Chondrocyte (in vitro differentiated cells): ENCODE measurements at places on chromosomes 6 and 20. TPM values are rescaled to one million over a fixed set of nuclear protein-coding genes. Genes with fewer than 3 reads are reported as not detected.

Gene UNC5CL
- 0.25 to 0.36 TPM in 2 of 3 replicates, not detected in the other for total RNA-seq

GRCh38 chr6:31663961-31664789 lies 622 bp downstream of the GPANK1 start:
- no peak for DNase-seq

- DNase-seq, result no peak
Observed at GRCh38 chr6:167550941-167551627, 226.2 kb downstream of the TTLL2 start.

- DNase-seq, result no peak
Observed at GRCh38 chr20:47141350-47141921, 215.1 kb downstream of the ZMYND8 start.

Gene FABP7
- not detected in 3 replicates for total RNA-seq

GRCh38 chr20:61974357-61974665 lies 91.4 kb downstream of the TAF4 start:
- DNase-seq, result peak; percentile 77

- DNase-seq, result no peak
Observed at GRCh38 chr6:97401533-97401932, 118.5 kb upstream of the MMS22L start.

Gene SLC35B3
- 29.5 to 32.8 TPM (median 30.4 TPM) in 3 replicates for total RNA-seq

- DNase-seq, result no peak
Observed at GRCh38 chr6:158816803-158817727, 2.1 kb downstream of the EZR start.

- DNase-seq, result no peak
Observed at GRCh38 chr6:157427969-157428368, 47.0 kb downstream of the ZDHHC14 start.

Gene TFAP2D
- not detected in 3 replicates for total RNA-seq

DNA sequence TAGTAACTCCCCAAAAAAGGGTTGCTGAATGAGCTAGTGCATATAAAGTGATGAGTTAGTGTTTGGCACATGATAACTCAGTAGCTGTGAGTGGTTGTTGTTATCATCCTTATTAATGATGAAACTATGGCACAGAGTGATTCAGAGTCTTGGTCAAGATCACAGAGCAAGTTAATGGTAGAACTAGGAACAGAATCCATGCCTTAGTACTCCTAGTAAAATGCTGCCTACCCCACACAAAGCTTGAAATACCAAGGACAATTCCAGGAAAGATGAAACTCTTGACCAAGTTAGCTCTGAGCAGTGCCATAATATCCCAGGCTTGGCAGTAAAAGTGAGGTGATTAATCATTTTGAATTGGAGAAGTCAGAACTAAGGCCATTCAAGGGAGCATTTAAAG lies 109.1 kb upstream of the ENPP5 start:
- no peak for DNase-seq

DNA sequence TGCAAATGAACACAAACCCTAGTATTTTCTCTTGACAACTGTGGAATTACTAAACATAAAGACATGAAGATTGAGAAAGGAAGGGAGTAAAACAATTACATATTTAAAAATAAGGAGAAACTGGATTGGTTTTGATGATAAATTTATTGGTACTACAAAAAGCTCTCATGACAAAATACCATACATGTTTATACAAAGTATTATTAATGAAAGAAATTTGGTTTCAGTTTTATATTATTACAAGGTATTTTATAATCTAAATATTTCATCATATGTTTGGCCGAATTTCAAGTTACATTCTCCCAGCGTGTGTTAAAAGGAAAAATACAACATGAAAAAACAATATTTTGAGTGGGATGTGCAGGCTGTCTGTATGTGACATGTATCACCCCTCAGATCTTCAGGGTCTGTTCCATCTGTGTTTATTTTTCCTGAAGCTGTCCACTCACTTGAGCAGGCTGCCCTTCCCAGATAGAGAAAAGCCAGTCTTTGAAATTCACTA lies 568.4 kb downstream of the NKAIN2 start:
- DNase-seq, result no peak

- DNase-seq, result no peak
Observed at GRCh38 chr6:168834801-168835200, 393.8 kb downstream of the SMOC2 start.

DNA sequence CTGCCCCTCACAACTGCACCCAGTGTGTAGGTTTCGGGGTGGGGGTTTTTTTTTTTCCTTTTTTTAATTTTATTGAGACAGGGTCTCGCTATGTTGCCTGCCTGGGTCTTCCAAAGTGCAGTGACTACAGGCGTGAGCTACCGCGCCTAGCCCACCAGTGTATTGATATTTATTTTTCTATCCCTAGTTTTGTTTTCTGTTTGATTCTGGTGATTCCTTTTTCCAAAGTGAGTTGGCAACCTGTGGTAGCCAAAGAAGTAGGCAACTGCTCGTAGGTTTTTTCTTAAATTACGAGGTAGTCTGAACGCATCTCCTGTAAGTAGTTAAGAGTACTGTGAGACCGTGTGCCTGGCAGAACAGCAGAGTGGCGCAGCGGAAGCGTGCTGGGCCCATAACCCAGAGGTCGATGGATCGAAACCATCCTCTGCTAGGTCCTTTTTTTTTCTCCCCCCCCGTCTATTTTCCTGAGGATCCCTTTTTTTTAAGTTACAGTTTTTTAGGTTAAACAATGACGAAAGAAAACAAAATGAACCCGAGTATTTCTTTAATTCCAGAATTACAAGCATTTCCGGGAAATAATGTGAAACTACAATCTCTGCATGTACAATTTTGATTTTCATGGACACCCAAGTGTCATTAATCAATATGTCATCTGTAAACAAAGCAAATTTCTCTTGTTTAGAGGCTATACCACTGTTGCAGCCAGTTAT lies 78.7 kb upstream of the BTN3A2 start:
- DNase-seq, result no peak

DNA sequence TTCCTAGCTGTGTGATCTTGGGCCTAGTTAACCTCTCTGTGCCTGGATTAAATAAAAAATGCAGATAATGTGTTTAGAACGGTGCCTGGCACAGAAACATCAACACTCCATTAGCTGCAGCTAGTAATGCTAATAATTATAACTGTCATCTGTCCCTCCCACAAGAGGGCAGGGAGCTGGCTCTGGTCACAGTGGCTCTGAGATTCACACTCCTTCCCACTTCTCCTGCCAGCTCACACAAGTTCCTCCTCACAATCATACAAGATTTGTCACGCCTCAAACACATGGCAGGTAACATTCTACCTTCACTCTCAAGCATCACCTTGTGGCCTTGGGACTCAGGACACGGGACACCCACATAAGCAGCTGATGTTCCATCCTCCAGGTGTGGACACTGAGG lies 2.4 kb downstream of the ADA start:
- no peak for DNase-seq

- no peak for DNase-seq
Observed at GRCh38 chr20:37841971-37842370, 61.0 kb upstream of the VSTM2L start.

Gene TXLNB
- 0.05 to 0.46 TPM (median 0.10 TPM) in 3 replicates for total RNA-seq

DNA sequence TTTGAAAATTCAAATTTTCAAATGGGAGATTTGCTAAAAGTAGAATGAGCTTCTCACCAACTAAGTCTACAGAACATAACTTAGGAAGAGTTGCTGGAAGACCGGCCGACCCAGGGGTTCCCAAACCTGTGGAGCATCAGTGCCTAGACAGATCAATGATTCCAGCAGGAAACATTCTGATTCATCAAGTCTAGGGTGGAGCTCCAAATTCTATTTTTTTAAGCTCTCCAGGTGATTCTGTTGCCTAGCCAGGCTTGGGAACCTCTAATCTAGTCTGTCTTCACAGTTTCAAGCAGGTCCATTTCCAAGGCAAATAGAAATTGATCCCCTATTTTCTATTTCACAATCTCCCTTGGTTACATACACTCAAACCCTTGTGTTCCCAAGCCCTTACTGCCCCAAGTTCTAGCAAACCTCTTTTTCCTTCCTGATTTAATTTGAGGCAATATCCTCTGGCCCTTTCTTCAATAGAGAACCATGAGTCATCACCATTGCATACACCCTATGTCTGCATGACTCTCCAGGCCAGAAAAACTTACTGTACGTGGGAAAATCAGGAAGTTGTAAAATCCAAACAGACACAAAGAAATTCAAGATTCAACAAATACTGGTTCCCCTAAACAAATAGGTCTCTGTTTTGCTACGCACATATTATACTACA lies 8.9 kb downstream of the ATXN1 start:
- DNase-seq, result no peak

- DNase-seq, result no peak
Observed at GRCh38 chr6:70131528-70131927, 171.4 kb downstream of the COL9A1 start.

DNA sequence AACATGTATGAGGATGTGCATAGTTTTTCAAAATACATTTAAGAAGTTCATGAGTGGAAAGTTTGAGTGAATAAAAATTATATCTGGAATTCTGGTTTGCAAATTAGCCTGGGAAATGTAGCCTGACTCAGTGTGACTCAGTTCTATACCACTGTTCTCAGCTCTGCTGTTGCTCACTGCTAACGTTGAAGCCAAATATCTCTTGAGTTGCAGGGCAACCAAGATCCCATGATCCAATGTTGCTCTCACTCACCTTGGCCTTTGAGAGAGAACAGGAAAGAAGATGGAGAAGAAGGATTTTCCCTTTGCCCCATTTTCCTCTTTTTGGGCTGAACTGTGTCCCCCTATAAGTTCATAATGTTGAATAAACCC lies 28.9 kb downstream of the PSMB9 start:
- no peak for DNase-seq

Gene LCA5
- 3.0 to 4.4 TPM (median 3.8 TPM) in 3 replicates for total RNA-seq

GRCh38 chr6:41021832-41022231 lies 17.2 kb downstream of the UNC5CL start:
- DNase-seq, result no peak

Gene GABRR1
- not detected in 3 replicates for total RNA-seq

DNA sequence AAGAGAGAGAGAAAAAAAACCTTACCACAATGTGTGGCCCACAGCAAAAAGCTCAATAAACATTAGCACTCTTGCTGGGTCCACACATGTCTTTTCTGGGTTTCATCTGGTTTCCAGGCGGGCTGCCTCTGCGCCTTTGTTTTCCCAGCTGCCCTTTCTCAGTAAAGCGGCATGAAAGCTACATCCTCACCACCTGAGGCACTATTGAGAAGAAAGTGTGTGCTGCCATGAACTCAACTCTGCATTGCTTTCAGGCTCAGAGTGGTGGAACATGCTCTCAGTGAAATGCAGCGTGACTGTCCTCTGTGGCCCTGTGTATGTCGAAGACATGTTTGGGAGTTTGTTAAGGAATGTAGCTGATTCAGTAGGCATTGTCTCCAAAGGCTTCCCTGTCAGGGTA lies 102.3 kb downstream of the LYRM2 start:
- DNase-seq, result no peak

DNA sequence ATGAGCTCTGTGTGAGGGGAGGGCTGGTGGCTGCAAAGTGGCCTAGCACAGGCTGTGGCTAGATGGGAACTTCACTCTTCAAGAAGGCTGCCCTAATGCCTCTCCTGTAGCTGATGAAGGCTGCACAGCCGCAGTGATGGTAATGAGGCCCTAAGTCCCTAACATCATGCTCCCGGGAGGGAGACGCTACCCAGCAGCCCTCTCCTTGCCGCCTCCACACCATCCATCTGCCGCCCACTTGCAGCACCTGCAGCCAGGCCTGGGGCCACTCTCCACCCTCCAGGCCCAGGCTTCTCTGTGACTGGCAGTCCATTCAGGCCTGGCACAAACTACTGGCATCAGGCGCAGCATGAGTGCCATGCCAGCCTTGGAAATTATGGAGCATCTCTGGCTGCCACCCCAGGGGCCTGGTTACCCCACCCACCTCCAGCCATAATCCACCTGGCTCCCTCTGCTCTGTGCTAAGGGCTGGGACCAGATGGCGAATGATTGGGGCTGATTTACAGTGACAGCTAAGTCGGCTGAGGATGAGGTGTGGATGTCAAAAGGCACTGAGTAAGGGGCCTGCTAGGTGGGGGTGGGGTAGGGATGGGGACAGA lies 284.2 kb downstream of the LRFN2 start:
- DNase-seq, result no peak

- DNase-seq, result no peak
Observed at GRCh38 chr20:32216179-32217142, 8.8 kb downstream of the POFUT1 start.

Gene SIRPB1
- 0.58 to 2.7 TPM (median 1.6 TPM) in 3 replicates for total RNA-seq

DNA sequence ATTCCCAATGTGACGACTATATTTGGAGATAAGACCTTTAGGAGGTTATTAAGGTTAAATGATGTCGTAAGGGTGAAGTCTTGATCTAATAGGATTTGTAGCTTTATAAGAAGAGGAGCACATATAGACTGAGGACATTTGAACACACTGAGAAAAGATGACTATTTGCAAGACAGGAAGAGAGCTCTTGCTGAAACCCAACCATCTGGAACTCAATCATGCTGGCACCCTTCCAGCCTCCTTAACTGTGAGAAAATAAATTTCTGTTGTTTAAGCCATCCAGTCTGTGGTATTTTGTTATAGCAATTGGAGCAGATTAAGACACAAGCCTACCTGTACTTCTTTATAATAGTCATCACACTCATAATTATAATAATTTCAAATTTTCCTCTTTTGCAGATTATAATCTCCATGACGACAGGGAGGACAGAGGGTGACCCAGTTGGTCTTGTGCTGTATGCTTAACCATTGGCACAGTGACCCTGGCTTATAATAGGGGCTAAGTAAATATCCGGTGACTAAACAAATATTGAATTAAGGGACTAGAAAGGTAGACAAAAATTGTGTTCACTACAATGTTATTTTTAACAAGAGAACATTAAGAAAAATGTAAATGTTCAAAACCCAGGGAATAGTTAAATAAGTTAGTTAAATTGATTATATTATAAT lies 206.4 kb upstream of the HDDC2 start:
- DNase-seq, result no peak

- no peak for DNase-seq
Observed at GRCh38 chr20:33309631-33310030, 26.6 kb downstream of the BPIFB1 start.

DNA sequence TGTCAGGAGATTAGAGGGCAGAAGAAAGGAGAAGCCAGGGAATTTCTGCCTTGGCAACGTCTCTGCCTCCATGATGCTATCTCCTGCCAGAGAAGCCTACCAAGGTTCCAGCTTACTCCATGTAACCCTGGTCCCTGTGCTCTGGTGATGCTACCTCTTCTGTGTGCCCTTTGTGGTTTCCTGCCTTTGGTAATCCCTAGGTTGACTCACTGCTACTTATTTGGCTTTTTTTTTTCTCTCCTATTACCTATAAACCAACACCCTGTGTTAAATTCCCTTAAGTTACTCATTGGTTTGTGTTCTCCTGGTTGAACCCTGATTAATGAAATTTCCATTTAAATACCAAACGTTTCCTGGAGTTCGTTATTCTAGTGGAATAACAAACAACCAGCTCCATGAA lies 527.8 kb upstream of the FLRT3 start:
- DNase-seq, result no peak

DNA sequence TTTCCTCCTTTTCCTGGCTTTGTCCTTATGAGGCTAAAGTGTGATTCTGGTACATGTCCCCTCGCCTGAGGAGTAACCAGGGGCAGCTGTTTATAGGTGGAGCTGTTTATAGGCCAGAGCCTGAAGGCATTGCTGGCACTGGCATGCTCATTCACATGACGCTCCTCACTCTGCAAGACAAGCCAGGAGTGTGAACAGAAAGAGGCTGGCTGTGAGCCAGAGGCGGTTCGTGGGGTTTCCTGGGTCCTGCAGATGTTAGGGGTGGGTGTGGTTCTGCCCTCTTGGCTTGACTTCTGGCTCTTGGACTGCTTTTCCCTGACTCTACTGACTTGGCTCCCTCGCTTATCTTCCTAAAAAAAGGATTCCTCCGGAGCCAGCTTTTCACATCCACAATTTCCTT lies 12.8 kb upstream of the MDFI start:
- no peak for DNase-seq

- DNase-seq, result no peak
Observed at GRCh38 chr20:19969507-19970255, 47.5 kb upstream of the NAA20 start.
